ENCODE measurements at places on chromosomes 7 and 10. TPM values are rescaled to one million over a fixed set of nuclear protein-coding genes. Genes with fewer than 3 reads are reported as not detected.

DNA sequence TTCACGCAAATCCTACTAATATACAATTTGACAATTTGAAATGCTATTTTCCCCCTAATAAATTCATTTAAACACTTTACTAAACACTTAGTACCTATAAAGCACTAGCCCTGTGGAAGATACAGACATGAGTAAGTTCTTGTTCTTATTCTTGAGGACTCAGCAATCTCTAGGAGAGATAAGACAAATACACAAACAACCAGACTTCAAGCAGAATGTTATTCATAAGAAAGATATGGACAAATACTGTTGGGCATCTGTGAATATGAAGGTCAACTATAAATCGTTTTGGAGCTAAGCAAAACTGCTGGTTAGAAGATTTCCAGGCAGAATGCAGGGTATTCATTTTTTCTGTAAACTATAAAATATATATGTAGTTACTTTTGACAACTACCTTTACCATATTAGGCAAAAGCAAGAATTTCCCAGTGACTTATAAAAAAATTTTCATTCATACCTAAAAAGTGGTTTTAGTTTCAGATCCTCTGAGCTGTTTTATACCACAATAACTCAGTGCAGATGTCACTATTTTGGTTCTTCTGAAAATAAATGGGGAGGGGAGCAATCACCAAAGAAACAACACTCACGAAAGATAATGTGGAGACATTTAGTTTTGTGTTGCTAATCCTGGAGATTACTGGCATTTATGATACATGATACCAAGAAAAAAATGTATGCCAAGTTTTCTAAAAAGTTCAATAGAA lies 3.8 kb downstream of the VPS41 start:
- no peak overlapping the region for H3K27ac ChIP-seq
- H3K36me3 ChIP-seq: no peaks in the 10 kb centered on the region
- no peak overlapping the region for H3K4me3 ChIP-seq

DNA sequence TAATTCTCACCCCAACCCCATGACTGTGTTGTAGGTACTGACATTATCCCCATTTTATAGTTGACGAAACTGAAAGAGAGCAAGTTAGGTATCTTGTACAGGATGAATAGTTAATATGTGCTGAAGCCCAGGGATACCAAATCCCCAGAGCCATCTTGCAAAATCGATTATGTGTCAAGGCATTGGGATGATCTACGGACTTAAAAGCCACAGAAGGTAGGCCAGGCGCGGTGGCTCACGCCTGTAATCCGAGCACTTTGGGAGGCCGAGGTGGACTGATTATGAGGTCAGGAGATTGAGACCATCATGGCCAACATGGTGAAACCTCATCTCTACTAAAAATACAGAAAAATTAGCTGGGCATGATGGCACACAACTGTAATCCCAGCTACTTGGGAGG lies 242.4 kb upstream of the RHOBTB1 start:
- no peak for DNase-seq
- H3K4me3 ChIP-seq: no peak overlapping the region
- no peaks in the 10 kb centered on the region for H3K27me3 ChIP-seq

MLXIPL gene
- 2.0 TPM for total RNA-seq

DNA sequence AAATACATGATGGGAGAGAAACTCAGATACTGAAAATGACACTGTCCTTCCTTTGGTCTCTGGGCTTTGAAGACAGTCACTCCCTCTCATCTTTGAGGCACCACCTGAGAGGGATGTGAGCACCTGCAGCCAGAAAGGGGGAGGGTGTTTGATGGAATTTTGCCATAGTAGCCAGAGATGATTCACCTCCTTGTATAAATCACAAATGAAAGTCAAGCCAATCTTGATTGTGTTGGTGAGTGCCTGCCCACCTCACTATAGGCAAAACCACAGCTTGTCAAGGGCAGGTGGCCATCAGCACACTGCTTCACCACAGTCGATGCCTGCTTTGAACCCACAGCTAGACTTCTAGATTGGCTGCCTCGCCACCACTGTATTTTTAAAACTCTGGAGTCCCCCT lies 48.2 kb downstream of the PON1 start:
- H3K4me3 ChIP-seq: no peak overlapping the region
- H3K27me3 ChIP-seq: no peaks in the 10 kb centered on the region
- H3K27ac ChIP-seq: no peak overlapping the region
- H3K4me1 ChIP-seq: no peaks in the 10 kb centered on the region
- DNase-seq: no peak

UCN3 gene
- not detected for total RNA-seq

ARMC3 gene
- total RNA-seq: not detected

DNA sequence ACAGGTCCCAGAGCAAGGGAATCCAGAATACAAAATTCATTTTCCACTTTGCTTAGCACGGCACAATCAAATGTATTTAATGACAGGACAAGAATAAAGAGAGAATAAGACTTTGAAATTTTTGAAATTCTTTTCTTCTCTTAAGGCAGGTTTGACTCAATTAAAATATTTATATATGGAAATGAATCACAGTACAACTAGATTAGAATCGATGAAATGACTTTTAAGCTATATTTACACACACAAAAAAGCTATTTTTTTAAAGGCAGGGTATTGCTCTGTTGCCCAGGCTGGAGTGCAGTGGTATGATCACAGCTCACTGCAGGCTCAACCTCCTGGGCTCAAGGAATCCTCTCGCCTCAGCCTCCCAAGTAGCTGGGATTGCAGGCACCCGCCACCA lies 265.4 kb upstream of the SLC26A5 start:
- no peaks in the 10 kb centered on the region for H3K27me3 ChIP-seq
- no peak overlapping the region for H3K27ac ChIP-seq
- H3K4me3 ChIP-seq: no peak overlapping the region
- no peak for DNase-seq

NRG3 gene
- 0.81 TPM for total RNA-seq

FXYD4 gene
- not detected for total RNA-seq

TAS2R40 gene
- not detected for total RNA-seq

MBL2 gene
- total RNA-seq: not detected
